NCI-H2081 treated with DMSO at 0.1 percent for 48 hours (cell line): ENCODE measurements at places on chromosomes 7 and 10.

DNA sequence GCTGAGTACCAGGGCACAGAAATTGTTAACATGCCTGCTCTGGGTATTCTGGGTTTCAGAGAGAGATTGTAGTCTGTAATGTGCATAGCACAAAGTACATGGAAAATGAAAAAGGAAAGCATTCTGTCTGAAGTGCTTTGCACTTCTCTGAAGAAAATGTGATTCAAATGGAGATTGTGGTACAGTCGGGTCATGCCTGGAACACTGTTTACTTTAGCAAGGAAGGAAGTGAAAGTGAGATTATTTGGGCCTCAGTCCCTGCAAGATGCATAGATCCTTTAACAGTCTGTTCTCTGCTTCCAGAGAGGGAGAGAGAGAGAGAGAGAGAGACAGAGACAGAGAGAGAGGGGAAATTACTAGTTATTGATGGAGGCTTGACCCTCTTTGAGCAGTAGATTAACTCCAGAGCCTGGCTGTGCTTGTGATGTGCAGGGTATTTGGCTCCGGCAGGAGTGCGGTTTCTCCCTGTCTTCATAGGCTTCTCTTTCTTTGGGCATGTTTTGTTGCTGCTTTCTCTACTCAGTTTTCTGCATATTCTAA, 5.4 kb downstream of the VWC2 start:
- no peak for DNase-seq

DNA sequence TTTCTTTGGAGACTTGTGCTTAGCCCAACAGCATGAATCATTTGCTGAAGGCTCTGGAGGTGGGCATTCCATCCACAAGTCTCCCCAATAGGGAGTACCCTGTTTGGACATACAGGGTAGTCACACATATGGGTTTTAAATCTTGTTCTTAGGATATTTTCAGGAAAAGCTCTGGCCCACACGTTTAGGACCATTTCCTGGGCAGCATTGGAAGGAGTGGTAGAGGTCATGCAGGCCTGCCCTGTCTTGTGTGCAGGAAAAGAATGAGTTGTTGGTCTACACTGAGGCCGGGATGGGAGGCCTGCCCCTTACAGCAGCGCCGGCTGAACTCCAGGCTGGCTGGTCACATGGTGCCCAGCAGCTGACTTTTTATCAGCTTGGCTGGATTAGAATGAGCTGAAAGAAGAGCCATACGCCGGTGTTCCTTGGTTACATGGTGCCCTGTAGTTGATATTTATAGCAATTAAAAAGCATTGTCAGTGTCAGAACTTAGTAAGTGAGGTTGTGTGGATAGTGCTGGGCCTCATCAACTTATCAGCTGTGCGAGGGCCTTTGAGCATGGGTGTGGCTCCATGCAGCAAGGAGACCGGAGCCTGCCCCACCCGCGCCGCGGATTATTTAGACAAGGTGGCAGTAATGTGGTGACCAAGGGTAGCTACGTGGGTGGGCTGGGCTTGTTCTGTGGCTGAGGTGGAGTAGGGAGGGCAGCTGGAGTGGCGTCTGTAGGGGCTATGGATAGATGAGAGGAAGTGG, 28.6 kb downstream of the OGDH start:
- no peak for DNase-seq

- DNase-seq: no peak
These were observed 52.8 kb upstream of the FIGNL1 start for GRCh38 chr7:50502947-50503346.

DNA sequence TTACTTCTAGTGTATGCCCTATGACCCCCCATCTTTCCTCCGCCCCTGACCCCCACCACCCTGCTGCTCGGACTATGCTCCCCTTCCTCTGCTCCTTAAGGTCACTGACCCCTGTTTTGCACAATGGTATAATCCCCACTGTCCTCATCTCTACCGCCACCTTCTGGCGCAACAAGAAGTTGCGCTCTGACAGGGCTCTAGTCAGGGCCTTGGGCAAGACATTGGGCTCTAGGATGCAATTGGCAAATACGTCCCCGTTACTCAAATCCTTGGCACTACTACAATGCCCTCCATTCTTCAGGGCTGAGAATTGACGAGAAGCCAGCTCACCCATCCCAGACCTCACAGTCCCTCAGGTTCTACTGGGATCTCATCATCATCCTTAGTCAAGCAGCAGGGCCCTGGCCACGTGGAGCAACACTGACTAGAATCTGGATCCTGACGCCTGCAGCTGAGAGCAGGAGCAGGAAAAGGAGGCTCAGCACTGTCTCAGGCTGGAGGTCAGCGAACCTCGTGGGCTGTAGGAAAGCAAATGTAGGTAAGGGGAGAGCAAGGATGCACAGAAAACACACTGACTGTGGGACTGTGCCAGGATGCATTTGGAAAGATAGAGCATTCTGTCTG, 10.6 kb downstream of the LRIT2 start:
- no peak for DNase-seq

- DNase-seq: no peak
These were observed 581.0 kb downstream of the REEP3 start for GRCh38 chr10:64102264-64102633.

DNA sequence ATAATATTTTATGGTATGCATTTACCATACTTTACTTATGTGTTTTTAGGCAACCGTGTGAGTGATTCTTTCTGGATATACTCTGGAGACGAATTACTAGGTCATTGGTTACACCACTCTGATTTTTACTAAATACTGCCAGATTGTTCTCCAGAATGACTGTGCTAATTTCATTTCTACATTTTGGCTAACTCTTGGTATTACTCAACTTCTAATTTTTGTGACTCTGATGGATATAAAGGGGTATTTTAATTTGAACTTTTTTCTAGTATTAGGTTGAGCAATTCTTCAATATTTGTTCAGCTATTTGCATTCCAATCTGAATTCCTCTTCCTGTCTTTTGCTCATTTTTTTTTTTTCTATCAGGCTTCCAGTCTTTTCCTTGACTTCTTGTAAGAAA, 223.6 kb downstream of the MDFIC start:
- DNase-seq: no peak

DNA sequence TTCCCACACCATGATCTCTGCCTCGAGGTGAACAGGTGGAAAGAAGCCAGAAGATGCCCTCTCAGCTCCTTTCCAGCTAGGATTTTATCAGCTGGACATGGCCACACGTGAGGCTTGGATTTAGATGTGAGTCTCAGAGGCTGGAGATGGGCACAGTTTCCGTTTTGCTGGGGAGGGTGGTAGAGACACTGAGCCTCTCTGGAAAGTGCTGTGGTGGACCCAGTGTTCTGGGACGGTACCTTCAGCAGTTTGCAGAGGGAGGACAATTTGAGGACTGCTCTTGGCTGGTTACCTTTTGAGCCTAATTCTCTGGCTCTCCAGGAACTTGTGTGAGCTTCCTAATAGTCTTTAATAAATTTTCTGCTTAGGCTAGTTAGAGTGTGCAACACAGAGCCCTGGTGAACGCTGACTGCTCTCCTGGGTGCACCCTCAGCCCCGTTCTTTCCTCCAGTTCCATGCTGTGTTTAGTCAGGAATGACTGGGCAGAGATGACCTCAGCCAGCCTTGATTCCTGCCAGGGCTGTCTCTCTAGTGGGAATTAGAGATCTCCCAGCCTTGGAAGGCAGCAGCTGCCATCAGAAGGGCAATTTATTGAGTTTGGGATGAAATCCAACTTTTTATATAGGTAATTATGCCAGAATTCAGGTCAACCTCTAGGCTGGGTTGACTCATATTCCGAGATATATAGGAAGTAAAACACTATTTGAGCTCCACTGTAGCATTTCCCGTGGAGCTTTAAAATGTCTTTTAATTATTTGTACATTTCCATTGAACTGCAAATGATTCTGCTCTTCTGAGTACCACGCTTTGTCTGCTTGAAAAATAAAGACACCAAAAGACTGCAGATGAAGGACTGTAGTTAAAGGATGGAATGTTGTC, 103.9 kb downstream of the GATA3 start:
- DNase-seq: no peak

- no peak for DNase-seq
These were observed 21.6 kb upstream of the TPK1 start for GRCh38 chr7:144857463-144857862.

GRCh38 chr10:122664501-122664900, 35.1 kb downstream of the C10orf120 start:
- no peak for DNase-seq

DNA sequence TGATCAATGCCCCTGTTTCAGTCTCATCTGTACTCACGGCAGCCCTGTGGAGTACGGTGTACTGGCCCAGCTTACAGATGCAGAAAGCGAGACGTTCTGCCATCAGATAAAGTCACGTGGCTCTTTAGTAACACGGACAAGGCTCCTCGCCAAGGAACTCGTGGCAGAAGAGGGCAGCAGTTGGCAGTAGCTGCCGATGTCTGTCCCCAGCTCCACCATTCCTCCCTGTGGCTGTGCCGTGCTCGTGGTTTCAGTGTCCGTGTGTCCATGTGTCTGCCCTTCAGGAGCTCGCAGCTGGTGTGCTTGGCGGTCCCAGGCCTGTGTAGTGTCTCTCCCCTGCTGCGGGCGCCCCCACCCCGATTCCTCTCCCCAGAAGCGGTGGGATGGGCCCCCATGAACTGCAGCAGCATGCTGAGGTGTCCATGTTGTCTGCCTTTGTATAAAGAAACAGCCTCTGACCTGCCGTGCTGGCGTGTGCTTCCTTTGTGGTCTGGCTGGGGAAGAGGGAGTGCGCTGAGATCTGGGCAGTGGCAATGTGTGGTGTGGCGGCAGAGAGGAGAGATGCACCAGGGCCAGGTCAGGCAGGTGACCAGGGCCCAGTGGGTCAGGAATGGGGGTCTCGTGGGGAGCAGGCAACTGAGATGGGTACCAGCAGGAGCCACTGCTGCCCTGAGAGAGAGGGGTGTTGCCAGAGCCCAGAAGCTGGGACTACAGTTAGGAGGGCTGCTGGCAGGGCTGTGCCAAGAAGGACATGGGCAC, 9.8 kb downstream of the RHBDD2 start:
- DNase-seq: no peak

DNA sequence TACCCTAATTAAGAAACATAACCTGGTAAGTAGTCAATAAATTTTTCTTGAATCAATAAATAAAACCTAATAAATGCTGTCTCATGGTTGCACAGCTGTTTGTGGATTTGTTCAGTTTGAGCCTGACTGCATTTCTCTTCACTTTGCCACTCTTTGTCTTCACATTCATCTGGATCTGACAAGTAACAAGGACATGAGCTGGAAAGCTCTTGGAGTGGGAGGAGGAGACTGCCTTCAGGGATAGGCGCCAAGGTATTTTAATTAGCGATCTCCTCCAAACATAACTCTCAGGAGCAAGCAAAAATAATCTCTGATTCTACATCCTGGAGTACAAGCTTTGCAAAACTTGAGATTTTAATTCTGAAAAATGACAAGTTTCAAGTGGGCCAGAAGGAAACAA, 251.0 kb downstream of the BMPER start:
- no peak for DNase-seq

GRCh38 chr7:1939434-1940401, 269.6 kb downstream of the ELFN1 start:
- no peak for DNase-seq

DNA sequence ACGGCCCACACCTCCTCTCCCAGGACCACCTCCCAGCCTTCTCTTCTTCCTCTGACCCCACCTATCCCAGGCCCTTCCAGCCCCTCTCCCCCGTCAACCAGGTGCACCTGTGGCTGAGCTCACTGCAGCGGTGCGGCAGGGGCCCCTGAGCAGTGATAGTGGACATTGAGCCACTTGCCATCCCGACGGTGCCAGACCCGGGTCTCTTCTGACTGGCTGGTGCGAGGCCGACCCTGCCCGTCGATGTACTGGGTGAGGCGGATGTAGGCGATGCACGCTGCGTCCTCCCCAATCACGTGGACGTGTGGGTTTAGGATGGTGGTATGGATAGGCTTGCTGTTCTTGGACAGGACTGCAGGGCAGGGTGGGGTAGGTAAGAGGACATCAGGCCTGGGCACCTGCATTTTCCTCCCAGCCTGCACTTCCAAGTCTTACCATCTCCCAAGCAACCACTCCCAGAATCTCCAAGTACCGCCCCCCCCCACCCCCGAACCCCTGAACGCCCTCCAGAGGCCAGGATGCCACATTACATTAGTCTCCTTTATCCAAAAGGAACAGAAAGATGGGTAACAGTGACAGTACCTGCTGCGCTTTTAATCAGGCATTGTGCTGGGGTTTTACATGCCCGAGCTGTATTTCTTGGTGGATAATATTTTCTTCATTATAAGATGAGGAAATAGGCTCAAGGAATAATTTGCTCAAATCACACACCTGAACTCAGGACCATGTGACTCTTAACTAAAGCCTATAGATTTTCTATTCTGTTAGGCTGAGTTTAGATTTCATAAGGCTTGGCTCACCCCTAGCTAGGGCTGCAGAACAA, 3.7 kb upstream of the NDST2 start:
- no peak for DNase-seq

- no peak for DNase-seq
These were observed 4.5 kb upstream of the HKDC1 start for GRCh38 chr10:69215405-69216171.

DNA sequence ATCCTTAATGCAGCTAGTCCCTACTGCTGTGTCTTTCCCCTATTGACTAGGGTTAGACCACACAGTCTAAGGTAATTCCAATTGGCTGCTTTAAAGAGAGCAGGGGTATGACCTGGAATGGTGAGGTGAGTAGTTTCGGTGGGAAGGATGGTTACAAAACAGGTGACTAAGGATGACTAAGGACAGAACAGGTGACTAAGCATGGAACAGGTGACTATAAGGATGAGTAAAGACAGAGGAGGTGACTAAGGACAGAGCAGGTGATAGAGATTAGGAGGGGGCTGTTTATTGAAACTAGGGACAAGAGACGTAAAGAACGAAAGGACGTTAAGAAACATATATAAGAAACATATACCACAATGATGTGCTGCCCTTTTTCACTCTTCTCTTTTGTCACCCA, 145.1 kb upstream of the TMEM106B start:
- no peak for DNase-seq

DNA sequence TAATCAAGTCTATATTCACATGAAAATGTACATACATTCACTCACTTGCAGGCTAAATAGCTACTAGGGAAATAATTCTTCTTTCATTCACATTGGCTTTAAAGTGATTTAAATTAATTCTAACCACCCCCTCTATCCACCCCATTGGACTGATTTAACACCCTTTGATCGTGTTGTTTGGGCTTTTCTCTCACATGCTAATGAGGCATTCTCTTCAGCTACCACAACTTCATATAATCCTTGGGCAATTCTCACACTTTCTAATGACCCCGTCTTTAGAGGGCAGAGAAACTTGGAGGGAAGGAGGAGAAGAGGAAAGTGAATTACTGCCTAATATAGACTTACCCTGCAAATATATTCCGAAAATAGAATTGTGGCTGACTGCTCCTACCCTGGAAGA, 24.6 kb downstream of the GRM3 start:
- DNase-seq: no peak

DNA sequence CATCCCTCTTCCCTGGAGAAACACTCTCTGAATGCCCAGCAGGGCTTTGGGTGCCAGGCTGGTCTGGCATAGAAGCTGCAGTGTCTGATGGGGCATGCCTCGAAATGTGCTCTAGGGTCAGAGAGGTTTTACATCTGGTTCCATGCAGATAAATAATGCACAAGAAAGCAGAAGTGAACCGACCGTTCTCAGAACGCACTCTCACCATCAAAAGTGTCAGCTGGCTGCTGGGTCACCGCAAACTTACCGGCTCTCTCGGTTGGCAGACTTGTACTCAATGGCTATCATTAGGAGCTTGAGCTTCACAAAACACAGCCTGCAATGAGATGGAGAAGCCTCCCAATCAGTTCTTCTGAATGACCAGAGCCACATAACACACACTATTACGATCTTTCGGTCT, 610.0 kb downstream of the KCNMA1 start:
- no peak for DNase-seq
